ENCODE measurements at places on chromosomes 2 and 18.

- DNase-seq, result no peak
Measured at GRCh38 chr2:75634945-75635344, 11.6 kb upstream of the MRPL19 start.

DNA sequence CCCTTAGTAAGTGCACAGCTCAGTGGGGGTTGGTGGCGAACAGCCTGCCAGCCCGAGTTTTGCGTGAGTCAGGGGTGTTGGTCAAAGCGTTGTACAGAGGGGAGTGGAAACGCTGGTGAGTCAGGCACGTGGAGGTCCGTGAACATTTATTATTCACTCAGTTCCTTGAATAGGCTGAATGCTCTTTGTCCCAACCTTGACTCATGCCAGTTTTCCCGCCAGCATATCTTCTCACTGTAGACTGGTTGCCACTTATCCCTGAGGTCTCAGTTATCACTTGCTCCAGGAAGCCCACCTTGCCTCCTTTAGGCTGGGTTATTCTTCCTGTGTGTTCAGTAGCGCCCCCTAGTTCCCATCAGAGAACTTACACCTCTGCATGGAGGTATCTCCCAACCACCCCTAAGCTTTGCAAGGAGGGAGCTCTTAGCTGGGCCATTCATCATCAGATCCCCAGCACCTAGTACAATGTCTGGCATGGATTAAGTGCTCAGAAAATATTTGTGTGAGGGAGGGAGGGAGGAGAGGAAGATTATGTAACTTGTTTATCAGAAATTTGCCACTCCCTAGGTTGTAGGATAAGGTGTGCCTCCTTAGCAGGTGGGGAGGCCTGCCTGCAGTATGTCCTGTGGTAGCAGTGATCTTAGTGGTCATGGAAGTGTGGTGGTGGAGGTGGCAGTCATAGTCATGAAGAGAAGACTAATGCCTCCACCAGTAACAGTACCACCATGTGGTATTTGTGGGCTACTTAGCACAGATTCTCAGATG is 72.1 kb downstream of the CABLES1 start:
- no peak for DNase-seq

- DNase-seq, result peak; percentile 21
Measured at GRCh38 chr18:48475635-48476549, 62.9 kb upstream of the CTIF start.

GRCh38 chr18:37222999-37223378 is 342.6 kb downstream of the CELF4 start:
- no peak for DNase-seq

DNA sequence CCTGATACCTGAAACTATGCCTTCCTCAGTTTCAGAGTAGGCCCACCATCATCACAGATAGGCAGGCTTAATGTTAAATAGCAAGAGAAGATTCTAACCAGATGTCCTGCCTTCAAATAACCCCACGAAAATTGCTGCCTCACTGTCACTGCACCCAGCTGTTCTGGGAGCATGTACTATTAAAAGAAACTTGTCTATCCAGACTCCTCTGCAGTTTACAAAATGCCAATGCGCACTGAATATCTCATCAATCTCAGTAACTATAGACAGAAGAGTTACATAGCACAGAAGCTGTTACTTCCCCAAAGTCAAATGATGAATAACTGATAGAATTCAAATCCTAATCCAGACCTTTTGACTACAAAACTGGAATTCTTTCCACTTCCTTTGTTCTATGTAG is 43.9 kb downstream of the WDR75 start:
- DNase-seq, result no peak

DNA sequence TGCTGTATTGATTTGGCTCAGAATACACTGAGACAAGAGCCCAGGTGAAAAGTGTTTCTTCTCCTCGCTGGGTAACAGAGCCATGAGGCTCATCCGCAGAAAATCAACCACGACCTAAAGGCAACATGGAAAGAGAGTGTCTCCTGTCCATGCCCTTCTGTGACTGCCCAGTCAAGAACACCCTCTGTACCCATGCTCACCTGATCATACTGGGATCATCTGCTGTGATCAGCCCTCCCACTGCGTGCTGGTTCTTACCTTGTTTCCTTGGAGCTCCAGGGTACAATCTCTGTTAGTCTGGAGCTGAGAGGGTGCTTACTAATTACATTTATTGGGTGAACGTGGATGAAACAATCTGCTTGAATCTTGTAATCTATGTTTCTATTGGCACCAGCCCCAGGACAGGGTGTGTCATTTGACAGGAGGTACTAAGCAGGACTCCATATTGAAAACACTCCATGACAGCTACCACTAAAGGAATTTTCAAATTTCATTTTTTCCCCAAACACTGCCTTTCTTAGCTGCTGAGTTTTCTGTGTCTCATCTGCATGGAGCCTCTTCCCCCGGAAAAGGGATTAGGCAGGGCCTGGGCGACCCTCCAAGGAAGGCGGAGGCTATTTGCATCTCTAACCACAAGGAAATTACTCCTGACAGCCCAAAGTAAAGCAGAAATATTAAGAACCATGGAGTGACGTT is 39.7 kb upstream of the GRP start:
- no peak for DNase-seq

- DNase-seq, result no peak
Measured at GRCh38 chr2:202541137-202541536, 93.6 kb upstream of the FAM117B start.

DNA sequence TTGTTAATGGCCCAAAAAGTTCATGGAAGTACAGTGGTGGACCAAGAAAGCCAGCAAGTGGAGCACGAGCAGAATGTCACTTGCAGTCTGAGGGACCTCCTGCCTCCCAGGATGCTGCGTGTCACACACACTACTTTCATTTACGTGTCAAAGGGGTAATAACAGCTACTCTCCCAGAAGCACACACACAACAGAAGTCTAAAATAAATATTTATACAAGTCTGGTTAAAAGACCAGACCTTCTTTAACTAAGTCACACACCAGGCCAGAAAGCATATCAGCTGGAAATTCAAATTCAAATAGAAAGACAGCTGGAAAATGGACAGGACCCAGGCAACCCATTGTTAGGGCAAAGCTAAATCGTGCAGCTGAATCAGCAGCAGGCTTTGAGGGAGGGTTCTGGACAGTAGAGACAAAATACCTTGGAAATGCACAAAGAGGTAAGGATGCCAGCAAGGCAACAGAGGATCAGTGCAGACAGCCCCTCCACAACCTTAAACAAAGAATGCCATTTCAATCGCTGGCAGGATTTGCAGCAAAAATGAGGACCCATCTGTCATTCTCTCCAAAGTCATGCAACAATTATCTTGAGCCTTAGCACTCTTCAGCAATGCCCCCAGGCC is 160.5 kb downstream of the TMEM163 start:
- DNase-seq, result no peak

DNA sequence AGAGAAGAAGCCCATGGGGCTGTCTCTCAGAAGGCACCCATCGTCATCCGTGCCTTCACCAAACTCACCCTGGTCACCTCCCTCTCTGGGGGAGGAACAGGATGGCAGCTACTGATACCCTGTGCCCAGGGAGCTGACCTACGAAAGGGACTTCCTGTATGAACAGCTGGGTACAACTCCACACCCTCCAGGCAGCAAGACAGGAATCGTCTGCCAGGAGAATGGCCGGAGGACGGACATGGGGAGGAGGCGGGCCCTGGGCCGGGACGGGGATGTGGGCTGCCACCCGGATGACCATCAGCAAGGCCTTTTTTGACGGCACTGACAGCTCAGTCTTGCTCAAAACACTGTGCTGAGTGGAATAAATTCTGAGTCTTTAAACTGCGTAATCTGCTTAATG is 243.6 kb downstream of the HDAC4 start:
- no peak for DNase-seq

GRCh38 chr2:54386585-54386984 is 69.5 kb upstream of the SPTBN1 start:
- DNase-seq, result no peak

- DNase-seq, result no peak
Measured at GRCh38 chr2:192604295-192604694, 409.6 kb upstream of the TMEFF2 start.

GRCh38 chr2:146572598-146572997 is 1272.2 kb upstream of the ACVR2A start:
- no peak for DNase-seq

- no peak for DNase-seq
Measured at GRCh38 chr2:7071916-7072556, 154.8 kb downstream of the RNF144A start.

GRCh38 chr2:41622301-41622700 is 425.5 kb upstream of the PKDCC start:
- DNase-seq, result no peak

- no peak for DNase-seq
Measured at GRCh38 chr2:8058652-8059051, 623.2 kb upstream of the ID2 start.

DNA sequence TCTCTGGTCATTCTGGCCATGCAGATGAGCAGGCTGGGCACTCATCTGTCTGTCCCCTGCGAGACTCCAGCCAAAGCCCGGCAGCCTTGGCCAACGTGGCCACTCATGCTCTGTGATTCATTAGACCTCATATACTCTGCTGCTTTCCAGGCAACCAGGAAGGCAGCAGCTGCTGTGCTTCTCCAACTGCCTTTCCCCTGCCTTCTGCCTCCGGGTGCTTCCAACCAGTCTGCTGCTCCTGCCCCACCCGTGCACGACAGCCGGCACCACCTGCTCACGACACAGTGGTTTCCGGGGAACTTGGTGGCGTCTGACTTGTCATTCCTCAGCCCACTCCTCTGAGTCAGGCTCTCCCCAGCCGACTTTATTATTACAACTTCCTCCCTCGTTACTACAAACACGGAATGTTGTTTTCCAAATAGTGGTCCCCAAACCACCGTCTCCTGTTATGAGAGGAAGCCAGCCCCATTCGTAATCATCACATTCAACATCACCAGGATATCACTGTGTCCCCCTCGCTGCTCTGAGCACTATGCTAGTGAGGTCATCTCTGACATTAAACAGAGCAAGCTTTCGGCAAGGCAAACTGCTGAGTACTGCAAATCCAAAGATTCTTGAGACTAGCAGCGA is 392.4 kb downstream of the ALK start:
- no peak for DNase-seq

GRCh38 chr2:207765547-207765946 is 4.2 kb downstream of the FZD5 start:
- DNase-seq, result no peak

DNA sequence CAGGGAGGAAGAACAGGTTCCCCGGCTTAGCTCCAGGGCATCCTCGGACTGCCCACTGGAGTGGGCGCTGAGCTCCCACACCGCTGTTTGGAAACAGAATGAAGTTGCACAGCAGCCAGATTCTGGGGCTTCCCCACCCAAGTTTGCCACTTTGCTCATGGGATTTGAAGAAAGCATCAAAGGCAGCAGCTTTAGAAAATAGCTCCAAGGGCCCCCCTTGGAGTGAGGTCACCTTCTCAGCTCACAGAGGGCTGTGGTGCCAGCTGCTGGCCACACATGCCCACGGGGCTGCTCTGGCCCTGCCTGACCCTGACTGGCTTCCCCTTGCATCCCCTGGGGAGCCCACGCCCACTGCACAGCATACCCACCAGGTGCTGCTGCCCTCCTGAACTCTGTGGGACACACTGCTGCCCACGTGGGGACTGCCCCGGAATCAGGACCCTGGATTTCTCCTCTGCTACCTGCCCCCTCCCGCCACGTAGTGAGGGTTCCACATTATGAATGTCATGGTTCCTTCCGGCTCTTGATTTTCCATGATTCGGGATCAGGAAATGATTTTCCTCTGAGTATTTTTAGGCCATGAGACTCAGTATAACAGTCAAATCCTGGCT is 70.3 kb downstream of the TGOLN2 start:
- no peak for DNase-seq

GRCh38 chr2:241620419-241620769 is 16.6 kb downstream of the THAP4 start:
- no peak for DNase-seq

DNA sequence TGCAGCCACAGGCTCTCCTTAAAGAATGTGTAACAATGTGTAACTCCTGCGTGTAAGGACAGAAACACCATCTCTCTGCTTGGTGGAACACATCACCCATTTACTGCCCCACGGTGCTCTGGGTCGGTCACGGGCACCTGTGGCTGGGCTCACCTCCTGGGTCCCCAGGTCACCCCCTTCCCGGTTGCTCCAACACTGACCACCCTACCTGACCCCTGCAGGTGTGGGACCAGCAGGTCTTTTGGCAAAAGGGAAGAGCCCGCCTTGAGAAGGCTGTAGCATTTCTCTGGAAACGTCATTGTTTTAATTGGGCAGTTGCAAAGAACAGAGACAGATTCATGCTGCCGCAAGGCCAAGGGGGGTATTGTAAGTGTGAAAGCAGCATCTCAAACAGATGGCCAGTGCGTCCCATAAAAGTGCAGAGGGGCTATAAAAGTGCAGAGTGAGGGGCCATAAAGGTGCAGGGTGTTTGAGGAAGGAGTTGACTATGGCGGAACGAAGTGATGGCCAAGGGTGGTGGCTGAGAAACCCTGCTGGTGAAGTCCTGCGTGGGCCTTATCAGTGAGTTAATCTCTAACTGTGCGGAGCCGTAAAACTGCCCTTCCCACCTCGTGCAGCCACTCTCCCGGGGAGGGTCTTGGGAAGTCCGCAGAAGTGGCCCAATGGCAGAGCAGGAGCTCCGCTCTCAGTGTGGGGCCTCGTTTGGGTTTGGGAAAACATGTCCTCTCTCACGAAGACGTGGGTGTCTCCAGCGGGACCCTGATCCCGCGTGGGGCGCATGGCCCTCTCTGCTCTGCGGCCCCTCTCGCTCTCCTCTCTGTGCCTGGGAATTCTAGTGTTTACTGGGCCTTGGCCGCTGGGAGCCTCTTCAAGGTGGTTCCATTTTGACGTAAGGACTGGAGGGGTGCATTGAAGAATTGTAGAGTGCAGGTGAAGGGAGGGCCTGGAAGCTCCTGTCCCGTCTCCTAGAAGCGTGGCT is 13.7 kb upstream of the NEU4 start:
- no peak for DNase-seq

DNA sequence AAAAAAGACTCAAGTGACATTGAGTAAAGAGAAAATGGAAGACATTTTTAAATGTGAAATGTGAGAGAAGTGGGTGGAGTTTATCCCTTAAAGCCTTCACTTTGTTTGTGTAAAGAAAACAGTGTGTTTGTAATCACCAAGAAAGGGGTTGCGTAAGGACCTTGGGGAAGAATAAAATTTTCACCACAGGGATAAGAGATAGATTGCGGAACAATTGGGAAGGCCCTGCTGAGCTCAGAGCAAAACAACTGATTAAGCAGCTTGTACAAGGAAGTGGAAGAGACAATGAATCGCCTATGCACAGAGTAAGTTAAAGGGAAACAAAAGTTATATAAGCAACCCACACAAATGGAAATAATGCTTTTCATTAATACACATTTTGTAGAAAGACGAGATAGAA is 327.7 kb downstream of the RAD51AP2 start:
- no peak for DNase-seq
